H9 (cell line): ENCODE measurements at places on chromosomes 2 and 18. TPM values are rescaled to one million over a fixed set of nuclear protein-coding genes. Genes with fewer than 3 reads are reported as not detected.

GRCh38 chr2:19916385-19916950 lies 14.7 kb upstream of the TTC32 start:
- peak; percentile 45 for DNase-seq

GRCh38 chr2:69827796-69828540 lies 1.5 kb upstream of the GMCL1 start:
- no peak for DNase-seq

GRCh38 chr2:236195726-236196125 lies 27.5 kb upstream of the GBX2 start:
- DNase-seq = no peak

DNA sequence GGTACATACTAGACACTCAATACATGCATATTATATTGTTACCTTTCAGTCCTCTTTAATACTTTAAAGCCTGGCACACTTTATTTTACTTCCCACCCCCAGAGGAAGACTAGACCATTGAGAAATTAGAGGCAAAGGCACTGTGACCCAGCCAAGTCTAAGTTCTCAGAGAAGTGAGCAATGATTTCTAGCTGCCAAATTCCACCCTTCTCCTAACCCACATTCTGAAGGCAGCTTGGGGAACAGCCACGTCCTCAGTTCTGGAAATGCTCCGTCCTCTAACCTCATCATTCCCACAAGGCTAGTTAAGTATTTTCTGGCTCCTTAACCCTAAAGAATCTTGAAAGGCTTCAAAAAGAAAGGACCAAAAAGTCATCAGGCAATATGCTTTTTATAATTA lies 86.6 kb downstream of the COL5A2 start:
- DNase-seq = no peak

Gene MFSD6
- total RNA-seq = 2.9 and 4.0 TPM in 2 replicates

Gene CFAP65
- total RNA-seq = 0.18 and 0.20 TPM in 2 replicates

Gene ALPG
- 1.3 and 1.4 TPM in 2 replicates for total RNA-seq
